Stimulated activated CD8-positive, alpha-beta memory T cell treated with anti-CD3 and anti-CD28 coated beads, Interleukin-4, amount 100 ng/mL, for 1 hour (primary cell): ENCODE measurements at places on chromosomes 7 and 10.

GRCh38 chr10:107031931-107032699, 132.4 kb downstream of the SORCS1 start:
- no peak for DNase-seq

DNA sequence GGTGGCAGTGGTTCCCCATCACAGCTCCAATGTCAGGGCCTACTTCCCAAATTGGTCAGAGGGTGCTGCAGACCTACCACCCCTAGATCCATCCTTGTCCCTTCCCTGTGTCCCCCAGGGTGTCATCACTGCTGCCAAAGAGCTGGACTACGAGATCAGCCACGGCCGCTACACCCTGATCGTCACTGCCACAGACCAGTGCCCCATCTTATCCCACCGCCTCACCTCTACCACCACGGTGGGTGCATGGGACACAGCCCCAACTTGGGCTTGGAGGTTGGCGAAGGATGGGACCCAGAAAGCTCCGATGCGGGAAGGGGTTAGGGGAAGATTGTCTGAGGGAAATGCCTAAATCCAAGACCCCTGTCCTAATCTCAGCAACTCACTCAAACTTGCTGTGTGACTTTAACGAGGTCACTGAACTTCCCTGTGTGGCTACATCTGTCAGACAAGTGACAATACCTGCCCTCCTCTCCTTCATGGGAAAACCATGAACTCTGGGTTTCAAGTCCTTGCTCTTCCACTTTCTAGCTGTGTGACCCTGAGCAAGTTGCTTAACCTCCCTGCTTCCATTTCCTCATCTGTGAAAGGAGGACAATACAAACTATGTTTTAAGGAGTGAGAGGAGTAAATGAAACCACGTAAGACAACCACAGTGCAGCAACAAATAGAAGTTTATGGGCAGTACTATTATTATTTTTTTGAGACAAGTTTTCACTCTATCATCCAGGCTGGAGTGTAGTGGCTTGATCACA, 4.9 kb upstream of the VSIR start:
- no peak for DNase-seq

GRCh38 chr7:135169964-135170273, 588 bp downstream of the CYREN start:
- no peak for DNase-seq

- DNase-seq, result no peak
Measured at GRCh38 chr10:69208761-69209160, 11.4 kb upstream of the HKDC1 start.

DNA sequence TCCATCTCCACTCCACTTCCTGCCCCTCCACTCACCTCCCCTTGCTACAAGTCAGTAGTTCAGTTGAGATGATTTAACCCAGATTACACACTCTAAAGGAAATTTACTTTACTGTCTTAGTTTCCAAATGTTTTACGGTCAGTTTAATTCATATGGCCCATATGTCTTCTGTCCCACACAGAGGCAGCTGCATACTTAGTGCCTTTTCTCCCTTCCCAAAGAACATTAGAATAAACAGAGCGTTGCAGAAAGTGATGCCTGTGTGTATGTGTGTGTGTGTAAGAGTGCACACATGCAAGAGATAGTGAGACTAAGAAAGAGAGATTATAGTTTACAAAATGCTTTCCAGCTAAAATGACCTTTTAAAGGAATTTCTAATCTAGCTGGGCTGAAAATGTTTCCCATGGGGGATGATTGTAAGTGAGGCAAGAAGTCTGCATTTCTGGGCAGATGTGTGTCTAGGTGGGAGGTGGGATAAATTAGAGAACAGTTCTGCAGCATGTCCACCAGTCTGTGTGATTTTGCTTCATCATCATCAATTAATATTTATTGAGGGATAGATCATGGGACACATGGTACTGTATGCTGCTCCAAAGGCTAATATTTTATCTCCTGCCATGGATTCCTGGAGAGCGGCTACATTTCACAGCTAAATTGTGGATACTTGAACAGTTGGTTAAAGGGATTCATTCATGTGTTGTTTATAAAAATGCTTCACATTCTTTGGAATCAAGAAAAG, 81.5 kb downstream of the NXPH1 start:
- DNase-seq, result no peak

GRCh38 chr10:100997360-100998182, 2.0 kb upstream of the LZTS2 start:
- peak; percentile 39 for DNase-seq

DNA sequence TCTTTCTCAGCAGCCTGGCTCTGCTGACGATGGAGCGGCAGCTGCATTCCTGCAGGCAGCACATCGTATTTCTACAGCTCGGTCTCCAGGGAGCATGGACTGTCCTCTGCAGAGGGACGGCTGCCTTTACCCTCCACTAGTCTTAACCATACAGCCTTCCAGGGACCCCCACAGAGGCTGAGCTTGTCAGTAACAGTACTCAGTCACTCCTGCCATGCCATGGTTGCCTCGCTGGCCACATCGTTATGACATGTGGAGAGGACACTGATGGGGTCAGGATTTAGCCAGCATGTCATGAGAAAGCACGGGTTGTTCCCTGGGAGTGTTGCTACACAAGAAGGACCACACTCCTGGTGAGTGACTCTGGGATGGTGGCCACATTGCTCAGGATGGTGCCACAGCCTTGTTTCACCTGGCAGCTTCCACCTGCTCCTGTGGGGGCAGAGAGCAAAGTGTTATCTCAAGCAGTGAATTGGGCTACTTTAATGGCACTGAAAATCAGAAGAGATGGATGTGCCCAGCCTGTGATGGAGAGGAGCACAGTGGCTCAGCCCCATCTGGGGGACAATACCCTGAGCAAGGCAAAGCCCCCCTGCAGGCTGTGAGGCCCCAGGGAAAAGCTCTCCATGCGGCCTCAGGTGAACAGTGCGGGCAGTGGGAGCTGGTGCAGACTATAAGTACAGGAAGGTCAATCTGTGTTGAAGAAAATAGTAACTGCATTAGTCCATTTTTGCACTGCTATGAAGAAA, 443.9 kb downstream of the TCERG1L start:
- DNase-seq, result no peak

DNA sequence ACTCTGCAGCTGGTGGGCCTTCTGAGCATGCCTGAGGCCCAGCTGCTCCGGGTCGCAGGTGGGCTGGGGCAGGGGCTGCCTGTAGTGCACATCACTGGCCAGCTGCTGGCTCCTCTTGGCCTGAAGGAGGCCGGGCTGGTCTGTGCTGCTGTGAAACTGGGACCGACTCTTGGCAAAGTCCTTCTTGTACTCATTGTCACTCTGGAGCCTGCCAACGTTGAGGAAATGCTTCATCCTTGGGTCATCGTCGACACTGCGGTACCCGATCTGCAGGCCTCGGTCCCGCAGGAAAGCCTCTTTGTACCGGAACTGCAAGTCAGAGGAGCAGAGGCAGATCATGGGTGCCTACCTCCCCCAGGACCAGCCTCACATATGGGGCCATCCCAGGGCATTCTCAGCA, 37.7 kb downstream of the HABP2 start:
- no peak for DNase-seq

GRCh38 chr7:147012666-147013065, 896.1 kb downstream of the CNTNAP2 start:
- no peak for DNase-seq

DNA sequence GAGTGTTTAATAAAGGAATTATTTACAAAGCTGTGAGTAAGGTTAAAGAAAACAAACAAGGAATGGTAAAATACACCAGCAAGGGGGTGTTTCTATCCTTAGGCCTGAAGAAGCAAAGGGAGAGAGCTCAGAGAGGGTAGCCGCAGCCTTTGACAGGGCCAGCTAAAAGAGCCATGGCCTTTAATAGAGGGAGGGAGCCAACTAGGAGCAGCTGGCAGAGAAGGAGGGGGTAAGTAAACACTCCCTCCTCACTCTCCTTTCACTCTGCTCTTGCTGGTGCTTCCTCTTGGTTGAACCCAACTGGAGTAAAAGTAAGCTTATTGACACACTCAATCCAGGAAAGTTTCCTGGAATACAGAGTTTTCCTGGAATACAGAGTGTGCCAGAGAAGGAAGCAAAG, 87.5 kb downstream of the CH25H start:
- no peak for DNase-seq

DNA sequence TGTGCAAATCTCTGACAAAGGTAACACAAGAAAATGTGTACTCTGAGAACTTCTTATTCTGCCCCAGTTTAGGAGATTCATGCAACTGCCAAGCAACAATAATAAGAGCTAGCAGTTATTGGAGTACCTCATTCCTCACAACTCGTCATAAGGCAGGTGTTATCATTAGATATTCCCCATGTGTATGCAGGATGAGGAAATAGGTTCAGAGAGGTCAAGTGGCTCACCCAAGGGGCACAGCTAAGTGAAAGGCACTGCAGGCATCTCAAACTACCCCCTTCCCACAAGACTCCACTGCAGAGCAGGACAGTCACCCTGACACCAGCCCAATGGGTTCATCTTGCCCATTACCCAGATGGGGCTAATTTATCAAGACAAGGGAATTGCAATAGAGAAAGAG, 1.3 kb upstream of the GSTK1 start:
- no peak for DNase-seq

DNA sequence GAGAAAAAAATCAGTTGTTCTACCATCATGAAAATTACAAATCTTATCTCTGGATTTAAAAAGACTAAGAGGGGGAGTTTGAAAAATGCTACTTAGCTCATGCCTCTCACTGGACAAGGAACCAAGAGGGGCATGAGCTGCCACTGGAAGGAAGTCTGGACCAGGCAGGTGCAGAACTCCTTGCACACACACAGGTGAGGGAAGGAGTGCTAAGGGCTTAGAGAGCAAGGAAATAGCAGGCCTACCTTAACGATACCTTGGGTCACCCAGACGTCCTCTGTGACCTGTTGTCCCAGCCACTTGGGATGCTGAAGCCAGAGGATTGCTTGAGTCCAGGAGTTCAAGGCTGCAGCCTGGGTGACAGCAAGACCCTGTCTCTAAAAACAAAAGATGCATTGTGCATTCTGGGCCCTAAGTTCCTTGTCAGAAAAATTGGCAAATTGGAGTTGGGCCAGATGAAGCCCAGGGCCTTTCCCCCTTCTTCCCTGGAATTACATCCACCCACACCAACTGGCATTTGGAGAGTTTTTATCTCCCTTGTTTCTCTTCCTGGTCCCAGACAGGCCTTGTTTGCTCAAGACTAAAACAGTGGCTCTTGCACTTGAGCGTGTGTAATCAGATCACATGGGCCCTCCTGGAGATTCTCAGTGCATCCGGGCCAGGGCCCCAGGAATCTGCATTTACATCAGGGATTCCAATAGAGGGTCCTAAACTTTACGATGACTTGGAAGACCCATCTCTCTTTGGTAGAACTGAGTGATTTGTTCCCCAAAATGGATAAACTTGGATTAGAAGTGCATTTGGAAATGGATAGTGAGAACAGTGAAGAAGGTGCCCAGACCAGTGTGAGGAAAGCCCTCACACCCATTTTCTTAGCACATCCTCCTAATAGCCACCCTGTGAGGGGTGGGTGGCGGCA, 3.0 kb downstream of the DDIT4 start:
- no peak for DNase-seq

GRCh38 chr7:105399043-105399725, 10.5 kb upstream of the SRPK2 start:
- no peak for DNase-seq

GRCh38 chr10:28411648-28412047, 108.8 kb upstream of the MPP7 start:
- DNase-seq, result no peak

DNA sequence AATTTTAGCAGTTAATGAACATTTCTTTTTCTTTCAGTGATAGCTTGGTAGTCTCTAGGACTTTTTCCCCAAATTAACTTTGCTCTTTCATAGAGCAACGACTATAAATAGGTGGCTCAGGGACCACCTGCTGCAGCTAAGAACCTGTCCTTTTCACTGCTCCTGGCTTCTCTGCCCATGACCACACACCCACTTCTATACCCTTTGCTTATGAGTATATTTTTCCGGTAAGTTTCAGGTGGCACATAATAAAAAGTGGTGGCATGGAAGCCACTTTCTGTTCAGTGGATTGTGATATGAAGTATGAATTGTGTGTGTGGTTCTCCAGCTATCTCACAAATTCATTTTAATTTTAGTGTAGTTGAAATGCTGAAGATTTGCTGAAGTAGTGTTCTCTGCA, 1.2 kb downstream of the ING3 start:
- DNase-seq, result no peak

DNA sequence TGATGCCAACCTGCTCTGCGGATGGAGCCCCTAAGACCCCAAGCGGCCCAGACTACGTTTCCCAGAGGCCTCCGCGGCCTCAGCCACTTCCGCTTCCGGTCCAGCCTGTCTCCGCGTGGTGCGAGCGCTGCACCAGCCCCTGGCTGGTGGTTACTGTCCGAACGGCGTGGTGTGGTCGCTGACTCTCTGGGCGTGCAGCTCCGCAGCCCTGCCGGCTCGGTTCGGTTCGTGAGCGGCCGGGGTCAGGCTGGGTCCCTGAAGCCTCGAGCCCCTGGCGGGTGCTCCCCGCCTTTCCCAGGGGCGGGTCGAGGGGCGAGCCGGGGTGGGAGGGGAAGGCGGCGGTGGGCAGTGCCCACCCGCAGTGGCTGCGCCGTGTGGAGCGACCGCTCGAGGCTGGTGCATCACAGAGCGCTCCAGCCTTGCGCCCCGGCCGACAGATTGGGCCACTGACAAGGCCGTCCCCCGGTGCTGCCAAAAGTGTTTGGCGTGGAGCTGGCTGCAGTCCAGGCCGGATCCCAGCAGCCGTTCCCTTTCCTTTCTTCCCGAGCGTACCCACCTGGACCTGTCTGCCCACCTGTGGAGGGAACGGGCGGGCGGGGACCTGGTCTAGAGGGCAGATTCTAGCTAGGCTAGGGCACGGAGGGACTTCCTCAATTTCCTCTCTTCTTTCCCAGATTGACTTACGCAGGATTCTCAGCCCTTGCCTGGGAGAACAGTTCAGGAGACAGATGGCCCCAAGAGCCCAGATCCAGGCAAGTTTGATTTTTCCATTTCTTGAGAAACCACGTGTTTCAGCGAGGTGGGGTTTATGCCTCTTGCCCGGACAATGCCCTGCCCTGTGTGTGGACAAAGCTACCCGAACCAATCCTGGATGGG, at the start of gene ZNF485:
ZNF485 (plus strand) TSS at position 116 of the 876 bp plus-strand sequence; CDS start at position 729, 613 bp downstream.
- DNase-seq, result peak; percentile 20

GRCh38 chr10:128418819-128419218, 292.6 kb upstream of the MKI67 start:
- DNase-seq, result no peak

- no peak for DNase-seq
Measured at GRCh38 chr7:121313793-121314676, 14.8 kb upstream of the WNT16 start.

- no peak for DNase-seq
Measured at GRCh38 chr10:23754179-23754578, 315.3 kb downstream of the OTUD1 start.

DNA sequence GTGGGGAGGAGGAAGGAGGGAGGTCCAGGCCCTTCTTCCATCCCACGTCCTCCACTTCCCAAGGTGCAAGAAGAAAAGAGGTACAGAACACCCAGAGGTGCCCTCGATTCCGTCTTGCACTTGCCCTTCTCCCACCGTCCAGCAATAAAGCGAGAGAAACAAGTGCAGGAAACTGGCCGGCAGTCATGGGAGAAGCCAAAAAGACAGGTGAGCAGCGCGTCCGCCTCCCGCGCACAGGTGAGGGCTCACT, 1.3 kb downstream of the C10orf95 start:
- no peak for DNase-seq
